Fibroblast of skin of scalp (primary cell): ENCODE measurements at places on chromosomes 4 and X.

- DNase-seq: no peak
Observed at GRCh38 chr4:31908261-31908660, 1188.1 kb downstream of the PCDH7 start.

GRCh38 chr4:159483782-159484741, 381.2 kb downstream of the RAPGEF2 start:
- peak; percentile 46 for DNase-seq

DNA sequence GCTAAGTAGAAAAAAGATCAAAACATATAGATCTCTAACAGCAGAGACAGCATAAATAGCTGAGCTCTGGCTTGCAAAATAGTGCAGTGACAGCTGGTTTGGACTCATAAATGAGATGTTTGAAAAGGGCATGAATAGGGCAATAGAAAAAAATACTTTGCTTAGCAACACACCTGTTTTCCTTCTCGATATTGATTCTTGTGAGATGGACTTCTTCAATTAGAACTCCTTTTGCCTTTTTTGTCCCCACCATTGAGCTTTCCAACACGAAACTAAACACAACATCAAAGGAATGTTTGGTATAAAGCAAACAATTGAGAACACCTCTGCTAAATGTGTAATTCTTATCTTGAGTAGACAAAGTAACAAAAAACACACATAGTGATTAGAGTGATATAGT, 726.3 kb downstream of the RAPGEF2 start:
- DNase-seq: no peak

DNA sequence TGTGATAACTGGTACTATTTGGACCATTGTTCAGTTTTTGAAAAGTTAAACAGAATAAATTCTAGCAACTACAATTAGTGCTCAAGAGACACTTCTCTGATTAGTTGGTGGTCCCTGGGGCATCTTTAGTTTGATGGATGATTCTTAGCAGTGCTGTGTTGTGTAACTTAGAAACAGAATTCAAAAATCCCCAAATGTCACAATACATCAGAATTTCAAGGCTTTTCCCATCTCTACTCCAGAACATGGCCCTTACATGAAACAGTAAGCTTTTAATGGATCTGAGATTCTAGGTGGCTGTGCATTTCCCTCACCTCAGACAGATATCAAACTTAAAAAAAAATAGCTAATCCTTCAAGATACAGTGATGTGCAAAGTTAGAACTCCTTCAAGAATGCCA, 104.4 kb upstream of the CXCL13 start:
- DNase-seq: no peak

- DNase-seq: peak; percentile 75
Observed at GRCh38 chrX:51496501-51497291, at the start of gene NUDT11. Gene NUDT11 (minus strand): TSS chrX:51496592. CDS start chrX:51496444, 148 bp downstream.

- DNase-seq: no peak
Observed at GRCh38 chr4:180694875-180695274, 1548.3 kb upstream of the TENM3 start.
